ENCODE measurements at places on chromosomes 6 and 20.

GRCh38 chr6:19692506-19693298 lies 144.5 kb upstream of the ID4 start:
- DNase-seq: no peak

DNA sequence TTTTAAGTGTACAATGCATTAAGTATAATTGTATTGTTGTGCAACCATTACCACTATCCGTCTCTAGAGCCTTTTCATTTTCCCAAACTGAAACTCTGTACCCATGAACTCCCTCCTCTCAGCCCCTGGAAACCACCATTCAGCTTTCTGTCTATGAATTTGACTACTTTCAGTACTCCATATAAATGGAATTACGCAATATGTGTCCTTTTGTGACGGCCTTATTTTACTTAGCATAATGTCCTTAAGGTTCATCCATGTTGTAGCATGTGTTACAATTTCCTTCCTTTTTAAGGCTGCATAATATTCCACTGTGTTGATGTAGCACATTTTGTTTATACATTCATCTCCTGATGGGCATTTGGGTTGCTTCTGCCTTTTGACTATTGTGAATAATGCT lies 143.6 kb upstream of the KCNG1 start:
- no peak for DNase-seq

- no peak for DNase-seq
These were observed 23.5 kb downstream of the ZFP64 start for GRCh38 chr20:52168116-52168515.

GRCh38 chr6:3380344-3381232 lies 76.3 kb downstream of the SLC22A23 start:
- DNase-seq: no peak

DNA sequence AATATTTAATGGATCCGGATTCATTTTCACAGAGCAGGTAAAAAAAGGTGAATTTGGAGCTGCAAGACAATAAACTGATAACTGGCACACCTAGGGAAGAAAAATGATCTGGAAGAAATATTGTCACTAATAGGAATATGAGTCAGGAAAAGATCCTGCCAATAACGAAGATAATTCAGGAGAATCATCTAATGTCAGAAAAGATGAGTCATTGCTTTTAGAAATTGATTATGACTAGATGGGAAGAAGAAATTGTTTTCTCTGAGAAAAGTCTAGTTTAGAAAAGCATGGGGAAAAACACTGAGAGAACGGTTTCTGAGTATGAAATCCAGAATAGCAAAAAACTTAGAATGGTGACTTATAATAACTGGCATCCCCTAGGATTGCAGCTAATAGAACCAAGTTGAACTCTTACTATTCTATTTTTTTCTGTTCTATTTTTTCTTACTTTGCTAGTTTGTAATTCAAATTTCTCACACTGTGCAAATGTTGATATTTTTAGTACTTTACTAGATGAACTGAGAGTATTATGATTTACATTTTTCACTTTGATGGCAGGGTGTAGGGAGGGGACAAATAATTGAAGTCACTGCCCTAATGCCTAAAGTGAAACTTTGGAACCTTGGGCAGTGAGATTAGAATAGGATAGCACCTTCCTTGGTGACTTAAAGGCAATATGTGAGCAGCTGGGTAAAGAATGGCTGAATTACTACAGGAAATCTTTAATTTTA lies 38.2 kb upstream of the SUPT3H start:
- no peak for DNase-seq

GRCh38 chr6:38688579-38689087 lies 14.3 kb downstream of the GLO1 start:
- no peak for DNase-seq

- DNase-seq: no peak
These were observed 187.9 kb upstream of the ARID1B start for GRCh38 chr6:156589281-156589680.

GRCh38 chr20:44118185-44119033 lies 68.6 kb downstream of the JPH2 start:
- no peak for DNase-seq

DNA sequence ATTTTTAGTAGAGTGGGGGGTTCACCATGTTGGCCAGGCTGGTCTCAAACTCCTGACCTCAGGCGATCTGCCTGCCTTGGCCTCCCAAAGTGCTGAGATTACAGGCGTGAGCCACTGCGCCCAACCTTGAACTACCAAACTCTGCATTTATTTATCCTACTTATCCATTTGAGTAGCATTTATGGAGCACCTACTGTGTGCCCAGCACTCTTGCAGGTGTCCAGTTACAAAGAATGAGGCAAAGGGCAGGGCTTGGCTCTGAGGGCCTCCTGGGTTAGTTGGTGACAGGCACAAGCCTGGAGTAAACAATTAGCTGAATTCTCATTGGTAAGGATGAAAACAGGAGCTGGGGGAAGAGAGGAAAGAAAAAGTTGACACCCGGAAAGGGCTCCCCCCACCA lies 93.4 kb upstream of the FOXP4 start:
- no peak for DNase-seq

GRCh38 chr20:62149532-62150309 lies 6.2 kb downstream of the SS18L1 start:
- no peak for DNase-seq

GRCh38 chr20:59102841-59103299 lies 60.3 kb upstream of the PRELID3B start:
- DNase-seq: no peak

GRCh38 chr6:89583559-89583958 lies 55.0 kb downstream of the LYRM2 start:
- no peak for DNase-seq

- DNase-seq: no peak
These were observed 27.8 kb downstream of the CCN2 start for GRCh38 chr6:131923356-131923755.

GRCh38 chr20:25668446-25668845 lies 28.2 kb downstream of the ZNF337 start:
- DNase-seq: no peak

DNA sequence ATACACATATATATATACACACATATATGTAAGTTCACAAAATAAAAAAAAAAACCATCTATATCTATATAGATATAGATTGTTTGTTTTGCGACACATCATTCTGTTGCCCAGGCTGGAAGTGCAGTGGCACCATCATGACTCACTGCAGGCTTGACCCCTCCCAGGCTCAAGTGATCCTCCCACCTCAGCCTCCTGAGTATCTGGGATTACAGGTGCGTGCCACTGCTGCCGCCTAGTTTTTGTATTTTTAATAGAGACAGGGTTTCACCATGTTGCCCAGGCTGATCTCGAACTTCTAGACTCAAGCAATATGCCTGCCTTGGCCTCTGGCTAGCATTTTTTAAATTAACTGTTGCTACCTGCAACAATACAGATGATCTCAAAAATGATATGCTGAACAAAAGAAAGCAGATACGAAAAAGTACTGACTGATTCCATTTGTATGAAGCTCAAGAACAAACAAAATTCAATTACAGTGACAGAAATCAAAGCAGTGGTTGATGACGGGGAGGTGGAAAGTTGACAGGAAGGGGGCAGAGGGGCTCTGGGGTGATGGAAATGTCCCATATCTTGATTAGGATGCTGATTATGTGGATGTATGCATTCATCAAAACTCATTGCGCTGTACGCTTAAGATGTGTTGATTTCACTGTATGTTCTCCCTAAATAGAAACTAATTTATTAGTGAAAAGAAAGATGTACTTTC lies 49.6 kb downstream of the ATXN1 start:
- DNase-seq: no peak

DNA sequence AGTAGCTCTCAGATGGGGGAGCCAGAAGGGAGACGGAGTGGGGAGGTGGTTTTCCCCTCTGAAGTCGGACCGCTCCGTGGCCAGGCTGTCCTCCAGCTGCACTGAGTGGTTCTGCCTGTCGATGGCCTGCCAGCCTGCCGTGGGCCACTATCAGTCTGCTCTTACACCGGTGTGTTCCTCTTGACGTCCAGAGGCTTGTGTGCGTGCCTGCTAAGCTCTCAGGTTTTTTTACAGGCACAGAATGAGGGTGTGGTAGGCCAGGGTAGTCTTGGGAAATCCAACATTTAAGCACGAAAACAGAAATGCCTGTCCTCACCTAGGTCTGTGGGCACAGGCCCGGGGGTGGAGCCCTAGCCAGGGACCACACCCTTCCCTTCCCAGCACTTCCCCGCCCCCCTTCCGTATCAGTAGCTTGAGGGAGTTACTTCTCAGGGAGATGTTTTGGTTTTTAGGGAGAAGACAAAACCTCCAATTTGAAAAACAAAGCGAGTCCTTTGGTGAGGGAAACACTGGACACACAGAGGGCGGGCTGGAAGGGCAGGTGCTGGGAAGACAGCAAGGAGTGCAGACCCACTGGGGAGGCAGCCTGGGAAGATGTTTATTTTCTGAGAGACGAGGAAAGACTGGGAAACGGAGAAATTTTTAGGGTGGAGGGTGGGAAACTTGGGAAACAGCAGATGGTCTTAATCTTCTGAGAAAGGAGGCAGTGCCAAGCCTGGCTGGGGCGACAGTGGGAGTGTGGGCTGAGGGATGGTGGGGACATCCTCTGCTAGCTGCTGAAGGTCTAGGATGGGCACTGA lies 106.5 kb downstream of the LY86 start:
- no peak for DNase-seq

DNA sequence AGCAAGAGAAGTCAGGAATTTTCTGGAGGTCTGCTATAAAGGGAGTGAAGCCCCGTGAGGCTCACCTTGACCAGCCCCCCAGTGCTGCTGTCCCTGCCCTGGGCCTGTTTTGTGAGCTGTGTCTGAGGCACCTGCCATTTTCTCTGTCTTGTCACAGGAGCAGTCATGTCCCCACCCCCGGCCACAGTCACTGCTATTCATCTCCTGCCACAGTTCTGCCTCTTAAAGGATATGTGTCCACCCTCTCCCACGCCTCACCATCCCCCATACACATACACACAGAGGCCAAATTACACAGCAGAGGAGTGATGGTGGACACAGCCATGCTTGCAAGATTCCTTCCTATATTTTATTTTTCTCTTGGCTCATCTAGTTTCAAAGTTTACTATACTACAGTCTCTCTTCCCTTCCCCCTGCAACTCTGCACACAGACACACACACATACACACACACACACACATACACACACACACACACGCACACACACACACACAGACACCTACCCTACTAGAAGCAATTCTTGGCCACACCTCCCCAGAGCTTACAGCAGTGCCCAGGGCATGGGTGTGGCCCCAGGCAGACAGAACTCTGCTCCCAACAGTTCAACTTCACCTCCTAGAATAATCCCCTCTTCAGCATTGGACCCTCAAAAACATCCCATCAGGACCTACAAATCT lies 68.7 kb upstream of the TAB2 start:
- no peak for DNase-seq

DNA sequence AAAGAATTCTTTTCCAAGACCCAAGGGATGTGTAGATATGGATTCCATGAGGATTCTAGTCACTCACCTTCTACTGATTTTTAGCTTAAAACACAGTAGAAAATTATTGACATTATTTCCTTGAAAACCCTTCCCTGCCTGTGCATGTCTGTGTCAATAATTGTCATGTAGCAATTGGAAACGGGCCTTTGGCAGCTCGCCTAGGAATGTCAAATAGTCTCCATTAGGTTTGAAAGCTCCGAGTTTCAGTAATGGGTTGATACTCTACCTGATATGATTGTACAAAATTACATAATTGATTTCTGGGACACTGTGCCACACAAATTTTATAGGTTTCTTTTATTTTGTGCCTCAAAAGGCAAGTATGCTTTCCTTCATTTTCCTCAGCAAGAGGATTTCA lies 515.2 kb upstream of the ARID1B start:
- no peak for DNase-seq

DNA sequence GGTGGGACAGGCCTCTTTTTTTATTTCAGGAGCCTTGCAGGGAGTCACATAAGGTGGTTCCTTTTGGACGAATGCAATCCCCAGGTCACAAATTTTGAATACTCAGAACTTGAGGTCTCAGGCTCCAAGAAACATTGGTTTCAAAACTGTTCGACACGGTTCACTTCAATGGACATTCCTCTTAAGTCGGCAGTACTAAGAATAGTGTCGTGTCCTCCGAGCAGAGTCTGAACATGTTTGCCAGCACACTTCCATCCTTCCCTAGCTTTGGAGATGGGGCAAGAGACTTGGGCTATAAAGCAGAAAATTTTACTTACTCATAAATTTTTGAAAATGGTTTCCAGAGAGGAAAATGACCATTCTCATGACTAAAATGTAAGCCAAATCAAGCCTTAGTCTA lies 265.4 kb downstream of the THBS2 start:
- DNase-seq: no peak

- no peak for DNase-seq
These were observed 208.8 kb upstream of the GMDS start for GRCh38 chr6:2454180-2454579.

GRCh38 chr6:79518842-79519241 lies 18.4 kb downstream of the LCA5 start:
- no peak for DNase-seq

DNA sequence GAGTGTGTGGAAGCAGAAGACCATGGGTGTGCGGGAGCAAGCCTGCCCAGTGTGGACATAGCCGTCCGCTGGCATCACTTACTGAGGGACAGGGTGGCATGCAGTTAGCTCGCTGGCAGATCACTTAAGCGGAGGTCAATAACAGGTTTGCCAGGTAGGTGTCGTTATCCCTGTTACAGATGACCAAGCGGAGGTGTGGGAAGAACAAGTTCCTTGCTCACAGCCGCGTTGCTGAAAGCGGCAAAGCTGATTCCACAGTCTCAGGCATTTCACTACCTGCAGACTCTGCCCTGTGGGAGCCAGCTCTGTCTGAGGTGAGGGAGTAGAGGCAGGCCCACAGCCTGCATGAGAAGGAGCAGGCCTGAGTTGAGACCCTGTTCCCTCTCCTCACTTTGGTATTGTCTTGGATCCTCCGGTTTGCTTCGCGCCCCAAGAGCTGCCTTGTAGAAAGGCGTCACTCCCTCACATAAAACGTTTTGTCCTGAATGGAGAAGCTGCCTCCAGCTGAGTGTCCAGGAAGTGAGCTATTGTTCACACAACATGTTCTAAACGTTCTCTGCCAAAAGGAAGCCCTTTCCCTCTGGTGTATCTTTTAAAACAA lies 96.9 kb downstream of the TCP11 start:
- no peak for DNase-seq

- DNase-seq: no peak
These were observed 28.8 kb upstream of the GNRH2 start for GRCh38 chr20:3014662-3015061.

- DNase-seq: peak; percentile 46
These were observed 592.1 kb upstream of the NRSN1 start for GRCh38 chr6:23533944-23534343.

DNA sequence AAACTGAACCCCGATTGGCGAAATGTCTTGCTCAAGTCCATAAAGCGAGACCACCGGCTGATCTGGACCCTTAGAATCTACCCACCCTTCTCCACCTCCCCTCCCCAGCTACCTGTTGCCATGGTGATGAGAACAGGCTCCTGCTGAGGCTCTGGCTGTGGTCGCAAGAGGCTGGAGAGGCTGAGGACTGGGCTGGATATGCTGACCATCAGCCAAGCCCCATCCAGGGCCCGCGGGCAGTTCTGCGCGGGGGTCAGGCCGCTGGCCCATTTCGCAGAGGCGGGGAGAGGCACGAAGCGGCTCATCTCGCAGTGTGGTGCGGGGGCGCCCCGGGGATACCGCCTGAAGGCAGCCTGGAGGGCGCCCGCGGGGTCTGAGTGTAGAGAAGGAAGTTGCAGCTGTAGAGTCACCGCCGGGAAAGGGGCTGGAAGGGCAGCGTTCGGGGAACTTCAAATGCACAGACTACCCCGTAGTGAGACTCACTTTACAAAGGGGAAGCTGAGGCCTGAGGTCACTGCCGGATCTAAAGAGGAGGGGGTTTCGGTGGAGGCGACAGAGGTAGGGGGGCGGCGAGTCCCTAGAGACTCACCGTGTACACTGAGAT lies 671 bp downstream of the TAPBP start:
- no peak for DNase-seq

All from NCI-H524 treated with DMSO at 0.1 percent for 48 hours (cell line).